ENCODE measurements at places on chromosomes 13 and 19.

DNA sequence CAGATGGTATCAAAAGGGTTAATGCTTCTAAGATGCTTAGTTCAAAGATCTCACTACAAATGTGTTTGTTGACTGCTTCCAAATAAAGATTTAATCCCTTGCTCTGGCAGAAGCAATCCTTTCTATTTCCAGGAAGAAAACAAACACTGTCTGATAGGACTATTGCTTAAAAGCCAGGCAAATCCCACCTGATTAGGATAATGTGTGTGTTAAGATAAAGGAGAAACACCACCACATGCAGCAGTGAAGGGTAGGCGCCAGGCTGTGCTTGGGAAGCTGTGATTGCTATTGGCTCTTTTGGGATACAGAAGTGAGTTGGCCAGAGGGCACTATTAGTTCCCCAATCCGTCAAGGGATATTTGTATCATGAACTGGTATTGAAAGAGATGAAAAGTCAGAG, 62.8 kb upstream of the LRCH1 start:
- DNase-seq: no peak

DNA sequence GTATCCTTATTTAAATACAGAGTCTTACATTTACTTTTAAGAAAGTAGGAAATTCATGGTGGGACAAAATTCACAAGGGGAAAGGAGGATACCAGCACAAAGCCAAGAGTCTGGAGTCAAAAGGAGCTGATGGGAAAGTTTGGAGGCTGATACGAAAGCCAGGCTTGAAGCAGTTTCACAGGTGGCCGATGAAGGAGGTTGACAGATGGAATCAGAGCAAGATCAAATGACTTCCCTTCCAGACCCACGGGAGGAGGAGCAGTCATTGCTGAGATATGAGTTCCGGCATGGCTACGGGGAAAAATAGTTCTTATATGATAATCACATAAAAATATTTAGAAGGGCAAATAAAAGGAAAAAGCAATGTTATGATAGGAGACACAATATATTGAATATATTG, 65.0 kb downstream of the DGKH start:
- DNase-seq: no peak

GRCh38 chr13:76711550-76712182, 174.5 kb downstream of the KCTD12 start:
- DNase-seq: no peak

DNA sequence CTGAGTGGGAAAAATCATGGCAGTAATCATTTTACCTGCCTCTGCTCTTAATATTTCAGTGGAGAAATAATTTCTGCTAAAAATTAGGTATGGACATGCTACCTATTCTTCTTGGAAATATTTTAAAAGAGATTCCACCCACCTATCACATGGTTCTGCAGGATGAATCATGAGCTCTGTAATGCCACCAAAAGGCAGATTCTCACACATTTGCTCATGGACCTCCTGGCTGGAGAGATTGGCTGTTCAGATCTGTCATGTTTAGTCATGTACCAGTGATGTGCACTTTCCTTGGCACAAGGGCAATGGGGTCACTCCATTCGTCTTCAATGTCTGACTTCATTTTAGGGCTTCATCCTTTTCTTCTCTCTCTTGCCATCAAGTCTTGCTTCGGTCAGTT, 101.8 kb upstream of the MBNL2 start:
- DNase-seq: no peak

- DNase-seq: no peak
Observed at GRCh38 chr19:11164879-11165406, 9.4 kb upstream of the SPC24 start.

- DNase-seq: no peak
Observed at GRCh38 chr13:49441846-49442245, 2.0 kb downstream of the CAB39L start.

GRCh38 chr19:55341171-55341588, 1.5 kb downstream of the KMT5C start:
- peak; percentile 54 for DNase-seq

DNA sequence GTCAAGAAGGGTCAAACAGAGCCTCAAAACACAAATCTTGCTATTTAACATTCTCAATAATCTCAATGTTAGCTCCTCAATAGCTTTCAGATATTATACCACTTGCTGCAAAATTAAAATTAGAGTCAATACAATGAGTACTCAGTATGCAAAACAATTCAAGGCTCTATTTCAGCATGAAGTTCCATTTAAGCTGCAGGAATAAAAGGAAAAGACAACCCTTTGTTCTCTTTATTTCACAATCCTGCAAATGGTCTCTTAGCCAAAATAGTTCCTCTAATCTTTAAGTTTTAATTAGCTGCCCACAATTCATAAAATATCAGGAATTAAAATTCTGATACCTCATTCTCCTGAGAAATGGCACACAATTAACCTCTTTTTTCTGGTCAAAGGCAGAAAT, 40.5 kb upstream of the DCT start:
- DNase-seq: no peak

DNA sequence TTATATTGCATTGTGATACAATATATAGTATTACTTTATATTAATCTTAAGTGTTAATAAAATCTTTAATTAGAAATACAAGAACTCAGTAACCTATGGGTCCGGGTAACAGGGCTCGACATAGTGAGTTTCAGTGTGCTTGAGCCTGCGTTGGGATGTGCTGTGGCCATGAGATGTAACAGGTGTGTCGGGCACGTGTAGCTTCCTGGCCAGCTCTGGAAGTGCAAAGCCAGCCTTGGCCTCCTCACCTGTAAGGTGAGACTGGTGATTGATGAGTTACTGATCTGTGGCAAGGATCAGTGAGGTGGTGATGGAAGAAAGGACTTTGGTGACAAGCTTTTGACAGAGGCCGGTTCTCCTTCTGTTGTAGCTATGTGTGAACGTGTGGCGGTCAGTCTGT, 19.2 kb downstream of the ATP4B start:
- DNase-seq: no peak

GRCh38 chr19:31545777-31546176, 196.5 kb upstream of the TSHZ3 start:
- no peak for DNase-seq

DNA sequence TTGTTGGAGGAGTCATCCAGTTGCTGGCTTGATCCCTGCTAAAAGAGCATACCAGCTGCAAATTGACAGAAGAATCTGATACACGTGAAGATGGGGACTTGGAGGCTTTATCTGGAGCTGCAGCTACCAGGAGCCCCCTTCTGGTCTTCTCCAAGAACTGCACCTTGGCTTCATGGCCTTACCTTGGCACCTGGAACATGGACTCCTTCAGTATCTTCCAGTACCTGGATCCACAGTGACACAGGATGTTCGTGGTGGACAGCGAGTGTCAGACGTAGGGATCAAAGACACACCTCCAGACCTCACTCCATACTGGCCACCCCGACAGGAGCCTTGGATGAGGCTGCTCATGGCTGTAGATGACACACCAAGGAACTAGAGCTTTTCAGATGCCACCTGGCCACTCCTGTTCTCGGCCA, 9.9 kb upstream of the ACSBG2 start:
- peak; percentile 59 for DNase-seq

DNA sequence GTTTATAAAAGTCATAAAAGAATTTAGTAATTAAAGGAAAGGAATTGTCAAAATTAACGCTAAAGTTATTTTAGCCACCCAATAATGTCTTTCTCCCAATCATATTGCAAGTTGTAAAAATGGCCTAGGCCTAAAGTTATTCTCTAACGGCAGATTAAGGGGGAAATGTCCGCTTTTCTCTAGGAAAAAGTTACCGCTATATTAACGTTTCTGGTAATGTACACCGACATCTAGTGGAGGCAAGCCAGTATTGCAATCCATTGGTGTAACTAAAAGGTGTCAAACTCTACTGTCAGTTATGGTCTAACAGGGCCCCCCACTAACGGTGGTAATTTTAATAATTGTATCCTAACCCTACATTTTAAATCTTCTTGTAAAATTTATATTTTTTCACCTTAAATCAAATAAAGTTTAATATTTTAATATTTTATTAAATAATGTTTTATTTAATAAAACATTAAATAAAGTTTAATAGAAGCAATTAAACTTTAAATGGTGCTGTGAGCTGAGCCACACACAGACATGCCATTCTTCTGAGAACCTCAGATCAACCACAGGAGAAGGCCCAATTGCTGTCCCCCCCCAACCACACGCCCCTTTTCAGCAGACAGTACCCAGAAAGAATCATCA, 35.9 kb upstream of the ZSCAN5A start:
- DNase-seq: peak; percentile 12

DNA sequence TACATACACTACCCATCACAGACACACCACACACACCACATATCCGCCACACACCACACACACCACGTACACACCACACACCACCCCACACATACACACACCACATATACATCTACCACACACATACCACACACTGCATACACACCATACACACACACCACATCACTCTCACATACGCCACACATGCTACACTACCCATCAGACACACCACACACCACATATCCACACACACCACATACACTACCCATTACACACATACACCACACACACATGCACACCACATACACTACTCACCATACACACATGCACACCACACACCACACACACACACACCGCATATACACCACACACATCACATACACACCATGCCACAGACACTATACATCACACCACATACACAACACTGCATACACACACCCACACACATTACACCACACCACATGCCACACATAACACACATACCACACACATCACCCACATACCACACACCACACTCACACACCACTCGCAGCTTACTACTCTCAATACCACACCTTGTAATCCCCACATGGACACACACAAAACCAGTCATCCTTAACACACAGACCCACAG, 9.5 kb downstream of the ERFL start:
- DNase-seq: no peak

DNA sequence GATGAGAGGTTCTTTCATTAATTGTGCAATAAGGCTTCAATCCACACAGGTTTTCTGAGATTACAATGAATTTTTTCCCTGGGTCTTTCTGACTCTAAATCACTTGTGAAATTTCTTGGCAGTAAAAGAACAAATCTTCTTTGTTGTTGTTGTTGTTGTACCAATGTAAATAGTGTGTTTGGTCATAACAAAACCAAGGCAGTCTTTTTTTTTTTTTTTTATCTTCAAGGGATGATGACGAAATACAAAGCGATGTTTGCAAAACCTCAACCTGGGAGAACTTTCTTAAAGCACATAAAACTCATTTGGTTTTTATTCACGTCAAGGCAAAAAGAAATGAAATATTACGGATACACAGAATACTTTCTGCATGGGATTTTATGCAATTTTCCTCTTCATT, 462.0 kb downstream of the LIG4 start:
- DNase-seq: no peak

DNA sequence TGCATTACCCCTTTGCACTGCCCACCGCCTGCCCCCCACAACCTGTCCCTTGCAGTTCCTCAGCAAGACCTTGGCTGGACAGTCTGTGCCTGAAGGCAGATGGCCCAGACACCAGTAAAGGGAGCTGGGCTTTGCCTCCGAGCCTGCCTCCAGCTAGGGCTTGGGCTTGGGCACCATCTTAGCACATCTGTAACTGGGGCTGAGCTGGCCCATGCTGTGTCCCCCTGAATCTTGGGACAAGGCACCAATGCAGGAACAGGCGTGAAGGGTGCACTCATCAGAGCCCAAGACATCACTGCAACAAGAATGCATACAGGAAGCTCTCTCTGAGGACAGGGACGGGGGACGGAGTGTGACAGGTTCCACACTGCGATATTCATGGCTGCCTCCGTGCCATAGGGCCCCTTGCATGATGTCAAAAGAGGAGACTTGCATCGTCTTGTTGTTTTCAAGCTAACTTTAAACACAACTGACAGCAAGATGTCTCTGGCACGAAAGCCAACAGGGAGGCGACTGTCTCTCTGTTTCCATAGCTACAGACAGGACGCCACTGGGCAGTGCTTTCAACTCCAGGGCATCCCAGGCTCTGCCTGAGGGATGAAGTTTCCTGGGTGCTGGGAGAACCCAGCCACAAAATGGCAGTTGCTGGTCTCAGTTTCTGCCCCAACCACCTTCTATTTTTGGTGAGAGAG, 8.7 kb upstream of the CHST8 start:
- DNase-seq: no peak

DNA sequence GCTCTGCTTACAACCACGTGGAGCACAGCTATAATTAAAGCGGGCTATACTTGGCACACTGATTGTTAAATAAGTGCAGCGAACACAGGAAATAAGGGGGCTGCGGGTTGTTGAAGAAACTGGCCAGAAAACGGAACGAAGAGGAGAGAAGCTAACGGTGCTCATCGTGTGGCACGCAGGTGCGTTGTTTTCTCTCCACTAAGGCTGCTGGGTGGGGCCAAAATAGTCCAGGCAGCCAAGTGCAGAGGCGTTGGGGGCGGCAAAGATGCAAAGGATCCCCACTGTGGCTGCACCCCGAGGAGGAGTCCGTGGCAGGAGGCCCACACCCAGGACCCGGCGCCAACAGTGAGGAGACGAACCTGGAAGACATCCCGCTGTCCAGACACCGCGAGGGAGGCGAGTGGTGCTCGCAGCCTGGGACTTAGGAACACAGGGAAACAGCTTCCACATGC, 8.1 kb upstream of the ARL11 start:
- DNase-seq: no peak

GRCh38 chr13:27621116-27621365, 651 bp upstream of the POLR1D start:
- DNase-seq: no peak

DNA sequence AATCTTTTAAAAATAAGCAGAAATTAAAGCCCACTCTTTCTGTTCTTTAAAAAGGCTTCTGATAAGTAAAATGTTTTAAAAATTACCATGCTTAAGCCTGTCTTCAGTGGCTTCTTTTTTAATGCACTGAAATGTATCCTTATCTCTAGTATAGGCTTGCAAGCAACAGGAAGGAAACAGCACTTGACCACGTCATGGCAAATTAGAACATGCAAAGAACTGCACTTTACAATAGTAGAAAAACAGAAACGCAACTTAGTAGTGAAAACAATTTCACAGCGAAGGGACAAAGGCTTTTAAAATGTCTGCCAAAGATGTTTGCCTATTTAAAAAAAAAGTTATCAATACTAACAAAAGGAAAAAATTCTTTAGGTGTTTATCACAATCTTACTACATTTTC, 36.3 kb downstream of the ELF1 start:
- DNase-seq: peak; percentile 55

GRCh38 chr19:12838886-12839756, 806 bp downstream of the MAST1 start:
- no peak for DNase-seq

- no peak for DNase-seq
Observed at GRCh38 chr19:45202637-45203036, 24.1 kb downstream of the BLOC1S3 start.

GRCh38 chr13:97913206-97913605, 40.3 kb upstream of the IPO5 start:
- DNase-seq: no peak

DNA sequence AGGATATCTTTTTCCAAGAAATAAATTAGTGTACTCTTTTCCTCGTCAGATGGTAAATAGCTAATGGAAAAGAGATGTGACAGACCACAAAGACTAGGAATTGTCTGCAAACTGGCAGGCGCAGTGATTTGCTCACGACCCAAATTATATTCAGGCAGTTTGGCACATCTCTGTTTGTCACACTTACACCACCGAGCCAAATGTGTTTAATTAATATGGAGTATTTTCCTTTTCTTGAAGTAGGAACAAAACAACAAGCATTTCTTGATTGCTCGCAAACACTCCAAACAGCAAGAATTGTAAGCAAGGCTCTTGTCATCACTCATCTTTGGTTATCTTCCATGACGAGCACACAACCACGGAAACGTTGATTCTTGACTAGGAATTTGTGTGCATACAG, 884.2 kb downstream of the PCDH9 start:
- no peak for DNase-seq

- DNase-seq: no peak
Observed at GRCh38 chr19:45098521-45099466, 5.8 kb downstream of the PPP1R37 start.

- peak; percentile 32 for DNase-seq
Observed at GRCh38 chr19:43820098-43820883, 6.8 kb upstream of the ZNF283 start.

All from activated CD4-positive, alpha-beta T cell treated with anti-CD3 and anti-CD28 coated beads for 4 hours (primary cell).